ENCODE measurements at places on chromosomes 4 and X. TPM values are rescaled to one million over a fixed set of nuclear protein-coding genes. Genes with fewer than 3 reads are reported as not detected.
A peak's percentile ranks its signal among the peaks of the same experiment; 100 is the strongest.

The NEUROG2 gene
- not detected for total RNA-seq

The PLP2 gene
- total RNA-seq: 54.3 TPM

The HSFX4 gene
- total RNA-seq: not detected

The PLP1 gene
- total RNA-seq: not detected

The GLOD5 gene
- total RNA-seq: not detected

The SPANXC gene
- not detected for total RNA-seq

The AGA gene
- 22.2 TPM for total RNA-seq

The AMBN gene
- total RNA-seq: not detected

DNA sequence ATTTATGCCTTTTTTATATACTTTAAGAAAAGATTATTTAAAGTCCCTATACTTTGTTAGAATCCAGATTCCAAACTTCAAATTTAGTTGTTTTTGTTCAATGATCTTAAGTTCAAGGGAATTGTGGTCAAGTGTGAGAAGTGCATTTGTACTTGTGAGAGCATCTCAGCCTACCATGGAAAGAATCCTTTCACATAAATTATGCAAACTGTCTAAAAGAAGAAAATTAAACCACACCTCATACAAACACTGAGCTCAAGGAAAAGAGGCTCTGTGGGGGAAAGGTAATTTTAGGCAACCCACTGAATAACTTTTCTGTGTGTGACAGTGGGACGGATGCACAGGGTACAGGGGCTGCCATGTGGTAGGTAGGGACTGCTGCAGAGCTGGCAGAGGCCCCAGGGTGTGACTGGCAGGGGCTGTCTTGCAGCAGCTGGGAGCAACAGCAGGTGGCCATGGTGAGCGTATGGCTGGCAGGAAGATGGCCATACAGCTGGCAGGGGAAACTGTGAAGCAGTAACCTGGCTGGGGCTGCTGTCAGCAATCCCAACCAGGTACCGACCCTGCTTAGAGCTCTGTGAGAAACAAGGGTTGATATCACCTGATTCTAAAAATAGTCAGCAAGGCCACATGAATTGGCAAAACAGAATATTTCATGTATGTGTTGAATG is 130.6 kb downstream of the UGT8 start:
- DNase-seq: no peak

DNA sequence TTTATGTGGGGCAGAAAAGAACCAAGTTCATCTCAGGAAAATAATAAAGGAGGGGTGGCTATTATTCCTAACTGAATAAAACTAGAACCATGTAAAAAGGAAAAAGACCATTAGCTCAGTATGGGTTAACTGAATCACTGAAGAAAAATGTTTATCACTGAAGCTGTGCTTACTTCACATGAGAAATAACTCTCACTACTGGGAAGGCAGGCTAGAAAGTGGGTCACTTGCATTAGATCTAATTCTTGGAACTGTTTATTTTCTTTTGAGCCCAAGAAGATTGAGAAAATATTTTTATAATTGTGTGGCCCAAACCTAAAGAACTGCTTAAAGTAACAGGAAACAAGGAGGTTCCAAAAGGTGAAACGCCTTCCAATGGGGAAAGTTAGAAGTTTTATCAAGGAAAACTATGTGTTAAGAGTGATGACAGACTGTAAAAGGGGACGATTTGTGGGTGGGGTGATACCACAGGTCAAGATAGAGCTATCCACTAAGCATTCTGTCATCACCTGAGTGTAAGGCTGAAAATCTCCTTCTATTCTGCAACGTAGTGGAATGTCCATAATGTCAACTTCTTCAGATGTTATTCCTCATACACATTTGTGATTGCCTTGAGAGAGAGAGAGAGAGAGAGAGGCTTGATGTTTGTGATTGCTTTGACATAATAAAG is 1083.5 kb downstream of the PCDH7 start:
- no peak for DNase-seq

GRCh38 chr4:136706942-136707341 is 825.4 kb downstream of the PCDH18 start:
- no peak for DNase-seq

DNA sequence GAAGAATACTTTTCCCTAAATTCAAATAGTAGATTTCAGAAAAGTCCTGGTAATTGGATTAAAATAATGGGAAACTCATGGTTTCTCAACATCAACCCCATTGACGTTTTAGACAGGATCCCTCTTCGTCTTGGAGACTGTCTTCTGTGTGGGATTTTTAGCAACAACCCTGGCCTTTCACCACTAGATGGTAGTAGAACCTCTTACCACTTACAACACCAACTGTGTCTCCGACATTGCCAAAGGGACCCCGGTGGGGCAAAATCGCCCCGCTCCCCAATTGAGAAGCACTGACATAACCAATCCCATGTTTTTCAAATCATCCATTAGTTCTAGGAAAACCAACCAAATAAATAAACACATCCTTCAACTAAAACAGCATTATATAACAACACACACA is 16.9 kb upstream of the ANOS1 start:
- DNase-seq: peak; percentile 6

- no peak for DNase-seq
Observed at GRCh38 chrX:131725001-131725654, 181.3 kb downstream of the OR13H1 start.

DNA sequence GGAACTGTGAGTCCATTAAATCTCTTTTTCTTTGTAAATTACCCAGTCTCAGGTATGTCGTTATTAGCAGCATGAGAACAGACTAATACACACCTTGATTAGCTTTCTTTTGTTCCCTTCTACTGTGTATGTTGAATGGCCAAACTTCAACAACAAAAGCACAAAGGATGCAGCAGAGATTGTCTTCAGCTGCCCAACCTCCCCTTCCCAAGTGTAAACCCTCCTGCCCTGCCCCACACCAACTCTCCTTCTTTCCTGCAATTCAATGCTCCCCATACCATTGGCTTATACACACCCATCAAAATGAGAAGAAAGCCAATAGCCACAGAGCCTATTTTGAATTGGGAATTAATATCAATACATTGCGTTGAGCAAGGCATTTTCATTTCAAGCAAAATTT is 27.8 kb downstream of the ANOS1 start:
- DNase-seq: no peak

GRCh38 chr4:25457053-25457715 is 80.1 kb downstream of the ANAPC4 start:
- DNase-seq: no peak

- no peak for DNase-seq
Observed at GRCh38 chrX:151004085-151004484, 20.9 kb downstream of the HMGB3 start.

- DNase-seq: no peak
Observed at GRCh38 chr4:76688619-76689144, 209.3 kb downstream of the SOWAHB start.

- DNase-seq: no peak
Observed at GRCh38 chrX:114800719-114801118, 216.7 kb downstream of the IL13RA2 start.

- DNase-seq: peak; percentile 21
Observed at GRCh38 chrX:13689741-13690211, 848 bp downstream of the RAB9A start.

GRCh38 chr4:2320152-2320551 is 58.2 kb upstream of the MXD4 start:
- no peak for DNase-seq

- no peak for DNase-seq
Observed at GRCh38 chrX:45479835-45480422, 279.3 kb upstream of the DIPK2B start.

DNA sequence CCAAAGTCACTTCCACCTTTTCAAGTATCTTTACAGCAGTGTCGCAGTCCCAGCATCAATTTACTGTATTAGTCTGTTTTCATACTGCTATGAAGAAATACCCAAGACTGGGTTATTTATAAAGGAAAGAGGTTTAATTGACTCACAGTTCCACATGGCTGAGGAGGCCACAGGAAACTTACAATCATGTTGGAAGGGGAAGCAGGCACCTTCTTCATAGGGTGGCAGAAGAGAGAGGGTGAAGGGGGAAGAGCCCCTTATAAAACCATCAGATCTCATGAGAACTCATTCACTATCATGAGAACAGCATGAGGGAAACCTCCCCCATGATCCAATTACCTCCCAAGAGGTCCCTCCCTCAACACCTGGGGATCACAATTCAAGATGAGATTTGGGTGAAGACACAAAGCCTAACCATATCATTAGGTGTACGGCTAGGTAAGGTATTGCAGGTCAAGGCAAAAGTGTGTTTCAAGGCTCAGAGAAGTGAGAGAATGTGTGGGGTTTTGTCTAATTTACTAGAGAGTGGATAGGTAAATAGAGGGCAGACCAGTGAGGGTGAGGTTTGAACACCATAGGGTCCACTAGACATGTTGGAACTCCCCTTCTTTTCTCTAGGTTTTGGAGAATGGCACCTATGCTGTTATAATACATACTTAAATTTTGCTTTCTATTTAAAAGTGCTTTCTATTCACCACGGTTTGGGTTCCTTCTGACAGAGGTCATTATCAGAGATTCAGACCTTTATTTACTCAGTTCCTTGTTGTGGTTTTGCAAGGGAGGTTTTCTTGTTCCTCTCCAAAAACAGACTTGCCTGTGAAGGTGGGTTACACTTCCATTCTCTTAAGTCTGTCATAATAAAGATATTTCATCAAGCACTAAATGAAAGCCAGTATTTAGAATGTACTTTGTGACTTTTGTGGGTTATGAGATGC is 186.6 kb downstream of the CPEB2 start:
- DNase-seq: no peak

DNA sequence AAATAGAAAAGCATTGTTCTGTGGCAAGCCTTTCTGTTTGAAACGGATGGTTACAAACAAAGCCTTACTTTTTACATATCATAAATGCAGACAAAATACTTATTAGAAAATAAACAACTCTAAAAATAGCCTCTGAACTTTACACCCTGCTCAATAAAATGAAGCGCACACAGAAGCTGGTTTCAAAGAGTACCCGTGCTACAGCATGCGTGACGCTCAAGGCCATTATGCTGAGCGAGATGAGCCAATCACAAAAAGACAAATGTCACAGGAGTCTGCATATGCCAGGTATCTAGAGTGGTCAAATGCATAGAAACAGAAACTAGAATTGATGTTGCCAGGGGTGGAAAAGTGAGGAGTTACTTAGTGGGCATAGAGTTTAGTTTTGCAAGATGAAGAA is 326.5 kb upstream of the GATB start:
- DNase-seq: no peak

GRCh38 chr4:168981460-168981859 is 28.6 kb downstream of the CBR4 start:
- DNase-seq: no peak

- DNase-seq: no peak
Observed at GRCh38 chr4:10080589-10081217, 35.9 kb downstream of the WDR1 start.

DNA sequence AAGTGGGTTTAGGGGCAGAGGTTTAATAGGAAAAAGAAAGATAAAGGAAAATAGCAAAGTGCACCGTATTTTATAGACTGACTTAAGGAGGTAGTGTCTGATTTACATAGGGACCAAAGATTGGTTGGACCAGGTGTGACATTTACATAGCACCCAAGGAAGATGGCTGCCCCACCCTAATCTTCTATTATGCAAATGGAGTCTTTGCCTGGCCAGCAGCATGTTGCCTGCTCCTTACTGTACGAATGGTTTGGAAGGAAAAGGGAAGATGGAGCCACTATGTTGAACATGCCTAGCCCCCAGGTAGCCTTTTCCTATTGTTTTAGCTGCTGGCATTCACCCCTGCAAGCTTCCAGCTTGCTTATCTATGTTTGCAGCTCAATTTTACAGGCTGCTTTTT is 146.2 kb upstream of the PDE5A start:
- DNase-seq: no peak

- no peak for DNase-seq
Observed at GRCh38 chr4:78863254-78863869, 75.9 kb downstream of the PAQR3 start.

- DNase-seq: no peak
Observed at GRCh38 chr4:129264008-129264657, 168.2 kb downstream of the C4orf33 start.

GRCh38 chr4:78237360-78237759 is 180.2 kb downstream of the FRAS1 start:
- DNase-seq: no peak

- DNase-seq: no peak
Observed at GRCh38 chr4:153332936-153333335, 11.6 kb upstream of the MND1 start.

DNA sequence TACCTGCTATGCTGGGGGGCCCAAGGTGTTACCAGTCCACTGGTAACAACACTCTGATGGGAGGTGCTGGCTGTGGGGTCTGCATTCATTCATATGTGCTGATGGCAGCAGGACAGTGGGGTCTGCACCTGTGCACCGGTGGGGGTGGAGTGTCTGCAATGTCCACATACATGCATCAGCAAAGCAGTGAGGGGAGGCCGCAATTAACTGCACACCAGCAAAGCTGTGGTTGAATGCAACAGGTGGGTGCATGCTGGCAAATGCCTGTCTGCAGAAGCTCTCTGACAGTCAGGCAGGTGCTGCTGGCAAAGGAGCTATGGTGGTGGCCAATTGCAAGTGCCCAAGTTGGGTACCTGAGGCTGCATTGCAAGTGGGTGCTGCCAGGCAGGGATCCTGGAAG is 426.5 kb upstream of the FMR1 start:
- no peak for DNase-seq

- DNase-seq: no peak
Observed at GRCh38 chr4:122099896-122100295, 52.2 kb upstream of the BLTP1 start.

DNA sequence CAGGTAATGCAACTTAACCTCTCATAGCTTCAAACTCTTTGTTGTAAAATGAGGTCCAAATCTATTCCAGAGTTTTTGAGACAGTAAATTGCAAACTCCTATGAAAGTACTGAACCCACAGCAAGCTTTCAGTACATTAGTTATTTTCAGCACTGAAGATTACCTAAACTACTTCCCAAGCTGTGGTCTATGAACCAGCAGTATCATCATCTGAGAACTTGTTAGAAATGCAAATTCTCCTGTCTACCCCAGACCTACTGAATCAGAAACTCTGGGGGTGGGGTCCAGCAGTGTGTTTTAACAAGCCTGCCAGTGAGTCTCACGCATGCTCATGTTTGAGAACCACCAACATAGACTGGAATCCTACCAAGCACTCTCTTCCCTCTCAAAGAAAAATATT is 5.7 kb upstream of the CASP6 start:
- no peak for DNase-seq

DNA sequence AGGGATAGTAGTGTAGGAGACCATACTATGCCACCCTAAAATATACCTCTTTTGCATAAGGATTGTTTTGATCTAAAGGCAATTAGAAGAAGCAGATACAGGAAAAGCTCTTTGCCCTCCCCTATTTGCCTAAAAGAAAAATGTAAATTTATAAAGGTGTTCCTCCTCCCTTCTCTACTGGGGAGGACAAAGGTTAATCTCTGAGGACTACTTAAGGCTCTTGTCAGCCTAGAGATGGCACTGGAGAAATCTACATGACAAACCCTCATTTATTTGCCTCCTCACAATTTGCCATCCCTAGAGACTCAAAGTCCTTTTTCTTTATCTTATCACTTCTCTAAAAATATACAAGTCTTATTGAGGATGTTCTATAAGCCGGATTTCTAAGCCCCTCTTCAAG is 1021.8 kb downstream of the STPG2 start:
- DNase-seq: no peak

All from OCI-LY7 (cell line).